ENCODE measurements at places on chromosomes 6 and 20.

DNA sequence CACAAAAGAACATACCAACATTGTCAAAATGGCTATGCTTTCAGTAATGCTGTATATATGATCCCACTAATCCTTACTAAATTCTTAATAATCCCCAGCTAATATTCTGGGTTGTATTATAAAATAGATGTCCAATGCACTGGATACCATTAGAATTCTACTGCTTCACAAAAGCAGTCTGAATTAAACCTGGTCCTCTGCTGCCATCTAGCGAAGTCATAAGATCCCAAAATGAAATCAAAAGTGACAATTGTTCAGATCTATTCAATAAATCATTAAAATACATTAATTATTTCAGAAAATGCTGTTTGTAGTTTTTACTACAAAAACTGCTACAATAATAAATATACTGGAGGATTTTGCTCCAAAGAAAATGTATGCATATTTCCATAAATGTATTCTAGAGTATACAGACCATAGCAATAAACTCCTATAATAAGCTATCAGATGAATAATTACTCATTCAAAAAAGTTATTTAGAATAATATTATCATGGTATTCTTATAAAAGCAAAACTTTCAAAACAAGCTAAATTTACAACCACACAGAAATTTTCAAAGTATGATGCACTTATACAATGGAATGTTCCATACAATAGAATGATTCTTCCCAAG lies 92.6 kb downstream of the RNGTT start:
- peak; percentile 59 for DNase-seq

- no peak for DNase-seq
Measured at GRCh38 chr6:93323630-93324029, 95.7 kb downstream of the EPHA7 start.

DNA sequence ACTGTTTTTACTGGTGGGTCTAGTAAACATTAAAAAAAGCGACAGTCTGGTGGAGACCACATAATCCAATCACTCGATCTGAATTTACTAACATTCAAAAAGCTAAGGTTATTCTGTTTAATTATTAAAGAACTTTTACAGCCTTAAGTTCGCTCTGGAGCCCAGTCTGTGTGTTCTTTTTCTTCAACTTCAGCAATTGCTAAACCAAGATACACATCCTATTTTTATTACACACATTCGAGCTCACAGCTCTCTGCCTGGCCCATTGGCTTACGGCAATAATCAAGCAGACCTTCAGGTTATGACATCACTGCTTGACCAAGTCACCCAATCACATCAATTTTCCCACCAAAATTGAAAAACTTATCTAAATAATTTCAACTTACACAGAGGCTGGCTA lies 57.4 kb upstream of the PRSS16 start:
- no peak for DNase-seq

- peak; percentile 1 for DNase-seq
Measured at GRCh38 chr6:97032955-97033354, 108.4 kb downstream of the KLHL32 start.

- peak; percentile 67 for DNase-seq
Measured at GRCh38 chr6:122033564-122034181, 365.8 kb upstream of the HSF2 start.

DNA sequence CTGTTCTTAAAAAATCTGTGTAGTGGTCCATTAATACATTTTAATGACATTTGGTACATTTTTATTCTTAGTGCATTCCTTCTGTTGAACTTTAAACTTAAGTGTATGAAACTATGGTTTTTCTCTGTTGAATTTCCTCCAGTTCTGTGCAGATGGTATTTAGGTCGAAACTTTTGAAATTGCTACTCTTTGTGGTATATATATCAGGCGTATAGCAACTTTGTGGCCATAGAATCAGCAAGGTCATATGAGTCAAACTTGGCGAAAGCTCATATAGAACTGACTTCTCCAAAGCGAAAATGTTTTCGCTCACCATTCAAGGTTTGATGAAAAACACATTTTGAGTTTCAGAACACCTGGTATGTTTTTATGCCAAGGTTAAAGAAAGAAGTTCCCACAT lies 93.7 kb downstream of the MAP3K4 start:
- DNase-seq: no peak

DNA sequence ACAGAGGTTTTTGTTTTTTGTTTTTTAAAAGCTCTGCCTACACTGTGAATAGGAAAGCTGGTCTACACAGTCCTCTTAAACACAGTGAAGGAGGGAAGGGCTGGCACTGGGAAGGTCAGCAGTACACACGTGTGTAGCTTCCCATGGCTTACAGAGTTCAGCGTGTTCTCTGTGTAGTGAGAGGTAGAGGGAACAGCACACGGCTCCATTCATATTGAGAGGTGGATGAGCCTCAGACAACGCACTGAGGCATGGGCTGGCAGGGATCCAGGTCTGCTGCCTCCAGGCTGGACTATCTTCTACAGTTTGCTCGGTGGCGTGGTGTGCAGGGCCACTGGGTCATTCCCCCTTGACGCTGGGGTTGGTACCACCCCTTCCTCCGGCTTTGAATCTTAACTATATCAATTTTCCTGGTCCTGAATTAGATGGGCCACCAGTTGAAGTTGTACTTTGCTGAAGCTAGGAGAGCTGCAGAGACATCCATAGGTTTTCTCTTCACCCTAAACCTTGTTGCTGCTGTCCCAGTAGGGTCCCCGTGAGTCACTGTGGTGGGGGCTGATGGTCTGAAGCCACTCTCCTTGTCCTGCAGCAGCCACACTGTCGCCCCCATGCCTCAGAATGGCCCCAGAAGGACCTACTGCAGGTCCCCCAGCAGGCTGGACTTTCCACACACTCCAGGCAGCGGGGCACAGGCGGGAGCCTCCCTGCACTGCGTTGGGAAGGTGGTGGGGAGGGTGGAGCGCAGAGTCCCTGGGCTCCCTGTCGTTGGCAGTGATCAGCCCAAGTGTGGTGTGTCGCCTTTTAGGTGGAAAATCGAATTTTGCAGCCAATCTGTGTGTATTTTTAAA lies 2.0 kb downstream of the ARFGAP1 start:
- DNase-seq: no peak

- no peak for DNase-seq
Measured at GRCh38 chr6:108168090-108168463, 2.3 kb downstream of the NR2E1 start.

GRCh38 chr20:2462484-2462883 lies 8.1 kb downstream of the SNRPB start:
- no peak for DNase-seq

- DNase-seq: peak; percentile 59
Measured at GRCh38 chr6:111841822-111842221, 31.4 kb downstream of the FYN start.

- DNase-seq: no peak
Measured at GRCh38 chr20:1855109-1855508, 40.1 kb upstream of the SIRPA start.

DNA sequence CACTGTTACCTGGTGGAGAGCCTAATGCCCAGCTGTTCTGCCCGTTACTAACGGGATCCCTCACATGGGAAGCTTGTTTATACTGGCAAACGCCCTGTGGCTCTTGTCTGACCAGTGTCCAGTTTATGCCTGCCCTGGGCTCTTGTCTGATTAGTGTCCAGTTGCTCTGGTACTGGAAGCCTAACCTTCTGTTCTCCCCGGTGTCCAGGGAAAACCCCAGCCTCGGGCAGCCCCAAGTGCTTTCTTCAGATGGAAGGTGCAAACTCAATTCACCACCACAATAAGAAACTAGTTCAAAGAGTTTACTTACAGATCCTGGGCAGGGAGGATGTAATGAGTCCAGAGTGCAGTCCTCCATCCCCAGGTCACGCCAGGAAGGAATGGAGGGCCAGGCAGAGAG lies 148.4 kb downstream of the TBXT start:
- DNase-seq: no peak

GRCh38 chr6:34891296-34891695 lies 2.2 kb downstream of the ANKS1A start:
- DNase-seq: no peak

- no peak for DNase-seq
Measured at GRCh38 chr6:55047451-55048044, 126.8 kb upstream of the HCRTR2 start.

GRCh38 chr20:58976061-58976730 lies 4.9 kb upstream of the NELFCD start:
- no peak for DNase-seq

GRCh38 chr6:123007885-123008284 lies 11.8 kb downstream of the CLVS2 start:
- DNase-seq: no peak

- DNase-seq: no peak
Measured at GRCh38 chr6:28910901-28911690, 12.7 kb downstream of the TRIM27 start.

DNA sequence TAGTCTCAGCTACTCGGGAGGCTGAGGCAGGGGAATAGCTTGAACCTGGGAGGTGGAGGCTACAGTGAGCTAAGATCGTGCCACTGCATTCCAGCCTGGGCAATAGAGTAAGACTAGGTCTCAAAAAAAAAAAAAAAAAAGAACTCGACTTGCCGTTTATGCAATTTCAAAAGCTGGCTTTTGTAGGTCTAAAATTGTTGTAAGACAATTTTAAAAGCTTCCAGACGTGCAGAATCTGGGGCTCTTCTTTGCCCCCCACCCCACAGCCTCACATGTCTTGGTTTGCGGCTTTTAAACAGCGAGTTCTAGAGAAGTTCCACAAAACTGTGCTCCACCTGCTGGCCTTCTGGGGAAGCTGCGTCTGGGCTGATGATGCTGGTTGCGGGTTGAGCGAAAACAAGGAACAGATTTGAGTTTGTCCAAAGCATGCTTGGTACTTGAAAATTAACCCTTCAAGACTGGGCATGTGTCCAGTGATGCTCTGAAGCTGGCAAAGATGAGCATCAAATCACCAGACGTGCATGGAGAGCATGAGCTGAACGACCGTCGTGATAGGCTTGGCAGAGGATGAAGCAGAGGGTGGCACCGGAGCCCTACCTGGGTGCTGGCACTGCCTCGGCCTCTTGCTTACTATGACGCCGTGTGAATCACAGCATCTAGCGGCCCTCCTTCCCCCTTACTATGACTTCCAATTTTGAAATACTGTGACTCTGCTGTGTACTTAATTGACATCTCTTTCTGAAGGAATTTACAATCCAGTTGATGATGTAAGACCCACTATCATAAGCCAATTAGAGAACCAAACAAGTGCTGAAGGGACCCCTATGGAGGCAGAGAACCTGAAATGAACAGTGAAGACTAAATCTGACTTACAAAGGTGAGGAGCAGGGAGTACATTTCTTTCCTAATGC lies 171.4 kb downstream of the GMPR start:
- peak; percentile 71 for DNase-seq

DNA sequence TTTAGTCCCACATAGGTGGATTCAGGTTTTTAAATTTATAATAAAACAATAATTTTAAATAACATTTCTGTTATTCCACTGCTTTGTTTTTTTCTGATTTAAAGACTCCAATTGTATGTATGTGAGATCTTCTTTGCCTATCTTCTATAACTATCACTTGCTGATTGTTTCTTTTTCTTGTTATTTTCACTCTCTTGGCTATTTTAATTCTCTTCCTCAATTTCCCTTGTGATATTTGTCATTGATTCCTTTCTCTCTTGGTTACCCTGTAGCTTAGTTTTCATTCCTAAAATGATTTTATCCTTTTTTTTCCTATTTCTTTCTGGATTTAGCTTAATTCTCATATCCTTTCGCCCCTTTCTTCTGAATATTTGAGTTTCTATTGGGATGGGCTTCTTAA lies 227.3 kb upstream of the TENT5A start:
- DNase-seq: no peak

DNA sequence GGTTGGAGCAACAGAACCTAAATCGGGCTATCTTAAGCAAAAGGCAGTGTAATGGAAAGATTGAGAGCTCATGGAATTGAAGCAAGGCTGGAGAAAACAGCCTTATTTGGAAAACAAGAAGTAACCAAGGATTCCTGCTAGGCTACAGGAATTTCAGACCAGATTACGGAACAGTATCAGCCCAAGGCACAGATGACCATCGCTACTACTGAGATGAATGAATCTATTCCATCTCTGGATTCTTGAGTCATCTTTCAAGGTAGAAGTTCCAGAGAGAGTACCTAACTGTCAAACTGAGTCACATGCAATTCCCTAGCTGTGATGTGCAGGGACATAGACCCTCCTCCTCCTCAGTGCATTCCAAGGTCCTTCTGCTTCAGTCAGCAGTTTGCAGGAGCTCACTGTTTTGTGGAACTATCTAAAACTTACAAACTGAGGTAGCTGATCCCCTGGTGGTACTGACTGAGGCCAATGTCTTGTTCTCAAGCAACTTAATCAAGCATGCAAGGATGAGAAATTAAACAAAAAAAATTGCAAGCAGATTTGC lies 62.0 kb upstream of the SMLR1 start:
- DNase-seq: no peak

GRCh38 chr6:169167581-169168301 lies 85.9 kb downstream of the THBS2 start:
- peak; percentile 75 for DNase-seq

DNA sequence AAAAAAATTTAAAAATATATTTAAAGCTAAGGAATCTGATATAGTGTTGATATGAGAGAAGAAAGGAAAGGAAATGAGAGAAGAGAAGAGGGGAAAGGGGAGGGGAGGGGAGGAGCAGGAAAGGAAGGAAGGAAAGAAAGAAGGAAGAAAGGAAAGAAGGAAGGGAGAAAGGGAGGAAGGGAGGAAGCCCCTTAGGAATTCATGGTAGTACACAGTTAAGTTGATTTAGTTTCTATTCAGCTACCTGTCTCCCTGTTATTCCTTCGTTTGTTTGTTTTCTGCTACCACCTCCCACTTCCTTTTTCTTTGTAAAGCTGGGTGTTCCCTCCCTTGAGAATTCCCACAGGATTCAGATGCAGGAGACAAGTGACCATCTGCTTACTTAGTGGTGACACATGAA lies 1025.4 kb upstream of the FLRT3 start:
- DNase-seq: no peak

GRCh38 chr6:41604006-41604405 lies 34.3 kb upstream of the MDFI start:
- DNase-seq: no peak

DNA sequence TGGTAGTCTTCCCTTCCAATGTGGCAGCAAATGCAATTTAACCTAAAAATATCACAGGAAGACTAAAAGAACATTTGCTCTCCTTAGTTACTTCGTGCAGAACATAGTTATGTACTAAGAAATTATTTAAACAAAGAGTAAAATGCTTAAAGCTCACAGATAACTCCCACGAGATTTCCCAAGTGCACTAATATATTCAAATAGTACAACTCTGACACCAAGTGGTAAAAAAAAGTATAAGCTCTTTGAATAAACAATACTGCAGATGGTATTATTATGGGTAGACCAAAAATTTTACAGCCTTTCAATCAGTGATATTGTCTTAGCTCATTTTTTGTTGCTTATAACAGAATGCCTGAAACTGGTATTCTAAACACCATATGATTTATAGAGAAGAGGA lies 52.8 kb upstream of the FILIP1 start:
- DNase-seq: peak; percentile 35

- DNase-seq: no peak
Measured at GRCh38 chr6:156378853-156379252, 398.3 kb upstream of the ARID1B start.

DNA sequence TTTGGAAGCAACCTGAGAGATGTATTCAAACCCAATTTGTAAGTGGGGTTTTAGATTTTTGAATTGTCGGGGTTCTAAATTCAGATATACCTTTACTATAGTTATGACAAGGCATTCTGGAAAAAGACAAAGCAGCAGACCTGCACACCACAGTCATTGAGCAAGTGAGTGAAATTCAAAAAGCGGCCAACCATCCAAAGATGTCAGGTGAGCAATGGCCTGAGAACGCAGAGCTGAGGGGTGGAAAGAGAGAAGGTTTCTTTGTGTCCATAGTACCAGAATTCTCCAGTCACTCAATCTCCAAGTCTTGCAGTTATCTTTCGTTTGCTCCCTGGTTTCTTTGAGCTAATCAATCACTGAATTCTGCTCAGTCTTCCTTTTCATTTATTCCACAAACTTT lies 1.8 kb upstream of the FRK start:
- no peak for DNase-seq
